ENCODE measurements at places on chromosomes 1 and 21.

GRCh38 chr1:25805863-25806225, 5.9 kb downstream of the SELENON start:
- DNase-seq, result no peak

DNA sequence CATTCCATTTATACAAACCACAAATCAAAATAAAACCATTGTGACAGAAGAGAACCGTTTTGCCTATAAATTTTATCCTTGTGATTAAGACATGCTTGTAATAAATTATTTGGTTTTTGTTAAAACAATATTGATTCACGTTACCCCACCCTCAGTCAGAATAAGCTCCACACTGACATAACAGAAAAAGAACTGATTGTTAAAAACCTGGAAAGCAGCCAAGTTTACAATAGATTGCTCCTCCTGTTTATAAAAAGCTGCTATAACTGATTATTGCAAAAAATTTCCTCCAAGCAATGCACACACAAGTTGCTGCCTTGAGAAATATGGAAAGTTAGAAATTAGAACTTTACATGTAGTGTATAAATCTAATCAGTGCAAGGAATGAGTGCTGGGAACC, 263.5 kb downstream of the SETD4 start:
- no peak for DNase-seq

DNA sequence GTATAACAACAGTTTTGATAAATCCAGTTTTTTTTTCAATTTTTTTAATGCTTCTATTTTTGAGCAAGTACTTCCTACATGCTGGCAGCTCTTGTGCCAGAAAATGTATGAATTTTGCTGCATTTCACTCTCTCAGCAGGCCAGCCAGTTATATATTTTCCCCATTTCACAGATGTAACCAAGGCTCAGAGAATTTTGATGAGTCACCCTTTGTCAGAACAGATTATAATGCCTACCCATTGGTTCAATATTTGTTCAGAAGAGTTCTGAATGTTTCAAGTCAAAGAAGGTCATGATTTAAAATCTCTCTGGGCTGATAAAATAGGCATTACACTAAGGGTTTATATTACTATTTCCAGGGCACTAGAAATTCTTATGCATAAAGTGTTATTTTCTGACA, 452.2 kb downstream of the RWDD3 start:
- DNase-seq, result no peak

GRCh38 chr1:212645546-212646543, 37.3 kb downstream of the ATF3 start:
- DNase-seq, result no peak

GRCh38 chr1:12505639-12506280, 112.2 kb downstream of the DHRS3 start:
- no peak for DNase-seq

DNA sequence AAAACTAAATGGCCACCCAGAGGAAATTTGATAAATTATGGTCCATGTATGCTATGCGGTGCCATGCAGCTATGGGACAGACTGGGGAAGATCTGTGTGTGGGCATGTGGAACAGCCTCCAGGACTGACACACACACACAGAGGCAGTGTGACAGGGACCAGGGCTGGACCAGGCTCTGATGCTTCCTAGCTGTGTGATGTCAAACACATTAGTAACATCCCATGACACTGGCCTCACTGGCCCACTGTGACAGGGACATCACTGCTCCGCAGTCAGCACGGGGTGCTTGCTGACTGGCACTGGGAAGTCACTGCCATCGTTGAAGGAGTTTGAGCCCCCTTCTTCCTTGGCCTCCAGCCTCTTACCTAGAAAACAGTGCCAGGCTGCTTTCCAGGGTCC, 13.9 kb downstream of the RAP1GAP start:
- DNase-seq, result no peak

GRCh38 chr1:77536813-77537212, 145.6 kb downstream of the ZZZ3 start:
- no peak for DNase-seq

- no peak for DNase-seq
Measured at GRCh38 chr1:42150651-42151050, 2.6 kb upstream of the GUCA2B start.

DNA sequence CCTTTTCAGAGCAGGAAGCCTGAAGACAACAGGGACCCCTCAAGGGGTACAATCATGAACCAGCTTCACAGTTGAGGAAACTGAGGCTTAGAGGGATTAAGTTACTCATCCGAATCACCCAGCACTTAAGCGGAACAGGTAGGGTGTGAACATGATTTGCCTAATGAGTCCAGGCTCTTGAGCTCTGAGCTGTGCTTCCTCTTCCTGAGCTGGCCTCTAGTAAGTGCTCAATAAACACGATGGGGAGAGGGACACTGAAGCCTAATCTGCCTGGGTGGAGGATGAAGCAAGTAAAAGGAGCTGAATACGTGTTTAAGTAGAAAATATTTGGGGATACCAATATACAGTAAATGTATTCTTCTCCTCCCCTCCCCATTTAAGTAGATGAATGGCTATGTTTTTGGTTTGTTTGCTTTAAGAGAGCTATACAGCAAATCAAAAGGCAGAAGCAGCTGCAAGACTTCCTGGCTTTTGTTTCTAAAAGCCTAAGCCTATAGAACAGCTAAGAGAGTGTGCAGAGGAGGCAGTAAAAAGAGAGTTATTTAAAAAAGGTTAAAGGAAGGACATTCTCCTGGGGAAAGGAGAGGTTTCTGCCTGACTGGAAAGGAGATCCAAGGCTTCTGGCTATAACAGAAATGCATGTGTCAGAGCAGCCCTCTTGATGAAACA, 20.5 kb downstream of the STPG1 start:
- no peak for DNase-seq

GRCh38 chr1:21182181-21182731, 5.6 kb upstream of the EIF4G3 start:
- no peak for DNase-seq

- no peak for DNase-seq
Measured at GRCh38 chr1:211326140-211326527, 499 bp upstream of the TRAF5 start.

DNA sequence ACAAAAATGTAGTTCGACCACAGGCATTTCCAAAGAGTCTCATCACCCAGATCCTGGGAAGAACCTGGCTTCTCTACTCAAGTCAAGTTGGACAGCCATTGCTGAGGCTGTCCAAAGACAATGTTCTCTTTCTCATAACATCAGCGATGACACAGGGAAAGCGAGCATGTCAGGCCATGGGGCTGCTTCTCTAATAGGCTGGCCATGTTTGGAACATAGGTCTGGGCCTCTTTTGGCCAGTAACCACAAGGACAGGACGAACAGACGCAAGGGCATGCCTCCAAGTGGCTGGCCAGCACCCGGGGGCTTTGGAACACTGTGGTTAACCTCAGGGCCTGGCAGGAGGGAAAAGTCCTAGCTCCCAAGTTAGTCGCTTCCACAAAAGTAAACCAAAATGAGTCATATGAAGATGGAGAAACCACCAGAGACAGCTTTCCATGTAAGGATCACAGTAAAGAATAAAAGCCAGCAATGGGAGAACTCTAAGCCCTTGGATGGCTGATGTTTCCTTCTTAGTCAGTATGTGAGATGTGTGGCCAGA, 80.6 kb upstream of the SLC44A3 start:
- DNase-seq, result peak; percentile 32

DNA sequence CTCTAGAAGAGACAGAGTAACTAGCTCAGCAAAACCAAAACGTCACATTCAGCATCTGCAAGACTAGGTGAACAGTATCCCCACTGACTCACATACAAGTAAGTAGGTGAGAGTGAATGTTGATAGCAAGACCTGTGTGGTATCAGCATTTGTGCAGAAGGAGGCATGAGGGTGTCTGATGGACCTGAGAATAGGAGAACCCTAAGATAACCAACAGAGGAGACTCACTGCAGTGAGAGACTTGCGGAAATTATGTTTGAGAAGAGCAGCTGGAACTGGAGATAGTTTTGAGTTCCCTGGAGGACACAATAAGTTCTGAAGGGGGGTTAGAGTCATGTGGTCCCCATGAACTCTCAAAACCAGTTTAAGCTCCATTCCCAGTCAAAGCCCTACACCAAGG, 59.1 kb downstream of the DYRK1A start:
- no peak for DNase-seq

DNA sequence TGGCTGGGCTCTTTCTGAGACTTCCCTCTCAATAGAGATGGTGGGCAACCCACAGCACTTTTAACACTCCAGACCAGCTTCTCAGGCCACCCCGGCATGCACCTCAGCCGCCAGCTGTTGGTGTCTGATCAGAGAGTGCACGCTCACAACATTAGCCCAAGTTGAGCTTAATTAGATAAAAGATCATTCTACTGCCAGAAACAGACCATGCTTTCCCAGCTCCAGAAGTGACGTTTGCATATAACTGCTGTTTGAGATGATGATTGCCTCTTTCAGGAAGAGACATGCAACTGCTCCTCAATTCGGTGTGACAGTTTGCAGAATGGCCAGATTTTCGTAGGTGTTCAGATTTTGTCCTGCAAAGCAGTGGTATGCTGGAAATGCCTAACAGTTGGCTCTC, 285.3 kb upstream of the VAMP3 start:
- DNase-seq, result no peak

- peak; percentile 43 for DNase-seq
Measured at GRCh38 chr1:52795464-52795863, 47.1 kb upstream of the ZYG11A start.

GRCh38 chr1:87753366-87753765, 424.7 kb downstream of the LMO4 start:
- DNase-seq, result no peak

- DNase-seq, result no peak
Measured at GRCh38 chr1:53766831-53767405, 28.0 kb upstream of the GLIS1 start.

GRCh38 chr1:247415423-247416361, at the start of gene NLRP3:
NLRP3 (plus strand) TSS chr1:247416173; CDS start chr1:247418801, 2,628 bp downstream.
- DNase-seq, result peak; percentile 90

GRCh38 chr1:235504122-235504493, at the start of gene B3GALNT2:
B3GALNT2 (minus strand) TSS chr1:235504452; CDS start chr1:235504252, 200 bp downstream.
- no peak for DNase-seq

DNA sequence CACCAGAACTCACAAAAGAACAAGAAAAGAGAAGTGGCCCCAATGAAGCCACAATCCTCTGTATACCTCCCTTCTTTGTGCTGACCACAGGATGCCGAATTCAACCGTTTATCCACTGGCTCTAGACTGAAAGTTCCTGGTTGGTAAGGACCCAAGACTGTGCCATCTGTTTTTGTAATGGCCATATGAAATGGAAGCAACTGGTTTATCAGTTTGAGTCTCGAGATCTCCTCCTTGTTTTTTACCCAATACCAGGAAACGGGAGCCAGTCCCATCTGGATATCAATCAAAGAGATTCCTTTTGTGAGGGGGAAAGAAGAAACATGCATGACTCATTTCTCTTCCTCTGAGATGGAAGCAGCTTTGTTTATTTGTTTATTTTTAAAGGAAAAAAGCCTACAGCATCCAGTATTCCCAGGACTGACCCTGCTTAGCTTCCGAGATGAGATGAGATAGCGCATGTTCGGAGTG, 32.4 kb upstream of the ZNF124 start:
- peak; percentile 17 for DNase-seq

GRCh38 chr1:38115682-38116202, 69.1 kb upstream of the POU3F1 start:
- no peak for DNase-seq

DNA sequence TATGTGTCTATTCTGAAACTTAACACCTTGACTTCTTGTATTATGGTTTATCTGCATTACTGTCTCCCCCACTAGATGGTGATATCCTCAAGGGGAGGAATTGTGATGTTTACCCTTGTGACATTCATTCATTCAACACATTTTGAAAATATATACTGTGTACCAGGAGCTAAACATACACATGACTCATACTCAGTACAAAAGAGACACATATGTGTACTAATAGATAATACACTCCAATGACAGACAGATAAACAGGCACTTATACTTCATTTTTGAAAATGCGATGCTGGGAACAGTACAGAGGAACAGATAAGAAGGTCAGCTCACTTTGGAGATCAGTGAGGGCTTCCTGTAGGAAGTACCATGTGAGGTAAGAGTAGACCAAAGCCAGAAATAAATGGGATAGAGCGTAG, 8.9 kb upstream of the RAB3GAP2 start:
- no peak for DNase-seq

DNA sequence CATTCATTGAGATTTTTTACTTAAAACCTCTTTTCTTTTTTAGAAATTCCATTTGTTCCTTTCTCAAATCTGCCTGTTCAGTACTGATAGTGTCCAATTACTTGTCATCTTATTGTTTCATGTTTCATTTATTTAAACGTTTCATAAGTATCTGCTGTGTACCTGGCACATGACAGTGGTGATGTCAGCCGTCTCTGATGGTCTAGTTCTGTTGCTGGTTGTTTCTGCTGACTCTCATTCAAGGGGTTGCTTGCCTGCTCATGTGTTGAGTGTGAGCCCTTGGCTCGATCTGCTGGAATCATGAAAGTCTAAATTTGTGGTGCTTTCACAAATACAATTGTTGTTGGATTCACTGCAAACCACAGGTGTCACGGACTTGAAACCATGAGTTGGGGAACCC, 25.5 kb upstream of the C2CD2 start:
- DNase-seq, result no peak

GRCh38 chr21:15669247-15669646, 60.5 kb upstream of the USP25 start:
- DNase-seq, result no peak

GRCh38 chr1:167293057-167293456, 72.4 kb downstream of the POU2F1 start:
- peak; percentile 45 for DNase-seq

- no peak for DNase-seq
Measured at GRCh38 chr1:55316502-55316901, 101.3 kb upstream of the USP24 start.

DNA sequence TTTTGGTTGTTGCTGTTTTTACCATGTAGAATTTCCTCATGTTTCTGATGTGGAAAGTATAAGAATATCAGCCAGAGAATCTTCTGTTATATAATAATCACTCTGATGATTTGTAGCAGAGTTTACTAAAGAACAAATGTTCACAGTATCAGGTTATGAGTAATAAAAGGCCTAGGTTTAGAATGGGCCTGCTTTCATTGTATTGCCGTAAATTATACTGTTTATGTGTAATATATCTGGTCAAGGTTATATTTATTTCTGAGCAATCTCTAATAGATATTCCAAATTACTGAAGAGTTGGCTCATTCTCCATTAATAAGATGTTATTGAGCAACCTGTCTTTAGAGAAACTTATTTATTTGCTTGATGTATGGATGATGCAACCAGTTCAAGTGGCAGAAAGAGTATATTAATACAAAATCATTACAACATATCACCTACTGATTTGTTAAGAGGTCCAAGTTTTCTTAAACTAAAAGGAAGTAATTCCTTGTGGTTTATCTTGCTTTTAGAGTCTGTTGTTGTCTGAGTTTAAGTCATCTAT, 649.4 kb upstream of the CXADR start:
- no peak for DNase-seq

- no peak for DNase-seq
Measured at GRCh38 chr1:168053681-168054080, 83.0 kb downstream of the GPR161 start.

- peak; percentile 65 for DNase-seq
Measured at GRCh38 chr21:44800971-44801467, 601 bp downstream of the UBE2G2 start.

DNA sequence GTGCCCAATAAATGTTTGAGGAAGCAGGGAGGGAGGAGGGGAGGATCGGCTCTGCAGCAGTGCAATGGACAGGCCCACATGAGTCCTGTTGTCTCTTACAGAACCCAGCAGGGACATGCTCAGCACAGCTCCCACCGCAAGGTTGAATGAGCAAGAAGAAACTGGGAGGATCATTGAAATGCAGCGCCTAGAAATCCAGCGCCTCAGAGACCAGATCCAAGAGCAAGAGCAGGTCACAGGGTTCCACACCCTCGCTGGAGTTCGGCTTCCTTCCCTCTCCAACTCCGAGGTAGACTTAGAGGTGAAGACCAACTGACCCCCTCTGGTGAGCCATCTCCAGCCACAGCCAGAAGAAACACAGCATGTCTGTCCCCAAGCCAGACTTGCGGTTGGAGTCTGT, 15.9 kb upstream of the TMEM125 start:
- no peak for DNase-seq

Measured in KBM-7 (cell line).